K562 (cell line): ENCODE measurements at places on chromosomes 2 and 18. TPM values are rescaled to one million over a fixed set of nuclear protein-coding genes. Genes with fewer than 3 reads are reported as not detected.

GRCh38 chr18:56641714-56642337 is 3.4 kb upstream of the TXNL1 start:
- no peak for DNase-seq

GRCh38 chr18:31230495-31230894 is 67.8 kb upstream of the DSC1 start:
- DNase-seq: no peak

DNA sequence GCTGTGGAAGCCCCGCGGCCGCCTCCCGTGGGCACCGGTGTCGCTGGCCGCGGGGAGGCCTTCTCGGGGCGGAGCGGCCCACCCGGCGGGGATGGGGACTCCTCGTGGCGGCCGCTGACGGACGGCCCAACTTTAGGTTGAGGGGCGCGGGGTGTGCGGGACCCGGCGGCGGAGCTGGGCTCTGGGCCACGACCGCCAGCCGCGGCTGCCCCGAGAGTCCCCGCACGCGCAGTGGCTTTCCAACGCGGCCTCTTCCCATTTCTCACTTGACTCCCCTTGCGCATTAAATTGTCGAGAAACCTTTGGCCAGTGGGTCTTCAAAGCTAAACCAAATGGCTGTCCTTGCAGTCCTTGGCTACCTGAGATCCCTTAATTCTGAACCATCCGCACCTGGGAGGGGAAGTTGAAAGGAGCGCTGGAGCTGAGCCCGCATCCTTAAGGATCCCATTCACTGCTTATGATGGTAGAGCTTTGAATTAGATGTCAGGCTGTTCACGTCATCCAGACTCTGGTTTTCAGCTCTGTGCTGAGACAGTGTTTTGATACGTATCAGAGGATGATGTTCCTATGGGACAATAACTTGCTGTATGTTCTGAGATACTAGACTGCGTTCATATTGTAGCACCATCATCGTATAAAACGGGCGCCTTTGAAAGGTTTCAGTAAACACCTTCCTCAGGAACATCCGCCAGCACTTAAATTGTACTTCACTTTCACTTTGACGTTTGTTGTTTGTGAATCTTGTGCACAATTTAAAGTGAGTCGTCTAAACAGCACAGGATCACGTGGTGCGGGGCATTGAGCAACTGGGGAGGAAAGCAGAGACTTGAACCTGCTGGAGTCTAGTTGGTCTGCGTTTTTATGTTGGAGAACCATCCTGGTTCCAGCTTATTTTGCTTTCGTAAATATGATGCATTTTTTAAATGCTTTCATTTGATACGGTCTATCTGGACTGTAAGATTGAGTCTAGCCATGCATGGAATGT is 874 bp downstream of the CLIP4 start:
- DNase-seq: no peak

- peak; percentile 49 for DNase-seq
Measured at GRCh38 chr18:79438898-79439627, 43.3 kb downstream of the NFATC1 start.

DNA sequence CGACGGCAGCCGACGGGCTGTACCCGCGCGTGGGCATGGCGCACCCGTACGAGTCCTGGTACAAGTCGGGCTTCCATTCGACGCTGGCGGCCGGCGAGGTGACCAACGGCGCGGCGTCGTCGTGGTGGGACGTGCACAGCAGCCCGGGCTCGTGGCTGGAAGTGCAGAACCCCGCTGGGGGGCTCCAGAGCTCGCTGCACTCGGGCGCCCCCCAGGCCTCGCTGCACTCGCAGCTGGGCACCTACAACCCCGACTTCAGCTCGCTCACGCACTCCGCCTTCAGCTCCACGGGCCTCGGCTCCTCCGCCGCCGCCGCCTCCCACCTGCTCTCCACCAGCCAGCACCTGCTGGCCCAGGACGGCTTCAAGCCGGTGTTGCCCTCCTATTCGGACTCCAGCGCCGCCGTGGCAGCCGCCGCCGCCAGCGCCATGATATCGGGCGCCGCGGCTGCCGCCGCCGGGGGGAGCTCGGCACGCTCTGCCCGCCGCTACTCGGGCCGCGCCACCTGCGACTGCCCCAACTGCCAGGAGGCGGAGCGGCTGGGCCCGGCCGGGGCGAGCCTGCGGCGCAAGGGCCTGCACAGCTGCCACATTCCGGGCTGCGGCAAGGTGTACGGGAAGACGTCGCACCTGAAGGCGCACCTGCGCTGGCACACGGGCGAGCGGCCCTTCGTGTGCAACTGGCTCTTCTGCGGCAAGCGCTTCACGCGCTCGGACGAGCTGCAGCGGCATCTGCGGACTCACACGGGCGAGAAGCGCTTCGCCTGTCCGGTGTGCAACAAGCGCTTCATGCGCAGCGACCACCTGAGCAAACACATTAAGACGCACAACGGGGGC is 2.0 kb downstream of the SP9 start:
- peak; percentile 69 for DNase-seq

- no peak for DNase-seq
Measured at GRCh38 chr2:176075481-176075880, 8.3 kb downstream of the EVX2 start.

GRCh38 chr2:173028671-173029070 is 47.0 kb upstream of the MAP3K20 start:
- DNase-seq: no peak

DNA sequence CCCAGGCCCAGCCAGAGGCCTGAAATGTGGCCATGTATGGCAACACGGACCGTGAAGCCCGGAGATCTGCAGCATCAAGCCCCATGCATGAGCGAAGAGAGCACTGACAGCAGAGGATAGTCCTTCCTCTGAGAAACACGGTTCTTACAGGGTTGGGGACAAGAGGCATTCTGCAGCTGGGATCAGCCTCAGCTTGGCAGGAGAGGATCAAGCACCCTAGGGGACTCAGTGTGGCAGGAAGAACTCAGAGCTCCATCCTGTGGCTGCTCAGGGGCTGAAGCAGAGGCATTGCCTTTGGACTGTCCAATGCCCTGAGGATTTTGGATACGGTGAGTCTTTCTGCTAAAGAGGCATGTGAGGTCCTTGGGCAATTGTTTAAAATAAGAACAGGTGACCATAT is 368.7 kb downstream of the ZNF516 start:
- DNase-seq: no peak

DNA sequence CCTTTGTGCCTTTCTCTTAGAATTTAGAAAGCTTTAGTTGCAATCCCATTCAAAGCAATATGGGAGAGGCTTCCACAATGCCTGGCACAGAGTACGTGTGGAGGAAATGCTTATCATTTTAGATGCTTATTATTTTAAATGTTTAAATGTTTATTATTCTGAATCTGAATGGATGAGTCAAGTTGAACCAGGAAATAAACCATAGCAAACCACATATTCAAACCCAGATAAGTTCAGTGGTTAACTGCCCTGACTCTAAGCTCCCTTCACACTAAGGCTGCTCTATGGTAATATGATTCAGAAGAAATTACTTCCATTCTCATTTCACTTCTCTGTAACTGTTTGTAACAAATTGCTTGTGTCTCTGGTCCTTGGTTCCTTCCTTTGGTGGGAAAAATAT is 5.2 kb upstream of the PPP4R1 start:
- DNase-seq: no peak

- no peak for DNase-seq
Measured at GRCh38 chr2:100294162-100294497, 28.2 kb downstream of the LONRF2 start.

DNA sequence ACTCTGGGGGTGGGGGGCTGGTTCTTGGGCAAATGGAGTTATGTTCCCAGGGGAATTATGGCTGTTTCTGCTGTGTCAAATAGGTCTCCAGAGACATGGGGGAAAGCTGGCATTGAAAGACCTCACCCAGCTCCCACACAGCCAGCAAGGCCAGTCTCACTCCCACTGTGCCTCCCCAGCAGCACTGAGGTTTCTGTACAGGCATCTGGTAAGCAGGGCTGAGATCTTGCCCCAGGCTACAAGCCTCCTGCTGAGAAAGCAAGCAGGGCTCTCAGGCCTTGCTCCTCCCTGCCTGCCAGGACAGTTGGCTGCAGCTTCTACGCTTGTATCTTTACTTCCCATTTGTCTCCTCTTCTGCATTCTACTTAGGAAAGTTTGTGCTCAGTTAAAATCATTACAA is 50.5 kb upstream of the FHOD3 start:
- DNase-seq: no peak

DNA sequence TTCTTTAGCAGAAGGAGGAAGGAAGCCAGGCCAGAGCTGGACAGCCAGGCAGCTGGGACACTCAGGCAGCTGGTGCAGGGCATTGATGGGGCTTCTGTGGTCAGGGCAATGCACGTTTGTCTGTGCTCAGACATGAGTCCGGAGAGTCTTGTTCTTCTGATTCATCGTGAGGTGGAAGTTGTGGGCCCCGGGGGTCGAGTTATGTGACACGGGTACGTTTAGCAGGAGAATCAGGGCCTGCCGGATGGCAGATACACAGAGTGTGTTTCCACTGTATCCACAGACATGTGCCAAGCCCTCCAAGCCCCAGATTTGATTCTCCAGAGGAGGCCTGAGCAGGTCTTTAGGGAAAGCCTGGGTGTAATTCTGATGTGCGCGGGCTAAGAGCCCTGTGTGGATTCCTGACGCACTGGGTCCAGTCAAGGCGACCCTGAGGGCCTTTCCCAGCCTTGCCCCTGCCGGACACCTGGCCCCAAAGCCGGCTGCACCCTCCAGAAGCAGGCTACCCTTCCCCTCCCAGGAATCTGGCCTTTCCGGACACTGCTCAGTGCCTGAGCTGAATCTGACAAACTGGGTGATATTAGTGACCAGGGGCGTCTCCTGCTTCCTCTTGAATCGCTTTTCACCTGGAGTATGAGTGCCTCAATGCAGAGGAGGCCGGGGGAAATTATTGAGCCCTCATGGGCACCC is 10.1 kb downstream of the ARHGEF4 start:
- DNase-seq: no peak

DNA sequence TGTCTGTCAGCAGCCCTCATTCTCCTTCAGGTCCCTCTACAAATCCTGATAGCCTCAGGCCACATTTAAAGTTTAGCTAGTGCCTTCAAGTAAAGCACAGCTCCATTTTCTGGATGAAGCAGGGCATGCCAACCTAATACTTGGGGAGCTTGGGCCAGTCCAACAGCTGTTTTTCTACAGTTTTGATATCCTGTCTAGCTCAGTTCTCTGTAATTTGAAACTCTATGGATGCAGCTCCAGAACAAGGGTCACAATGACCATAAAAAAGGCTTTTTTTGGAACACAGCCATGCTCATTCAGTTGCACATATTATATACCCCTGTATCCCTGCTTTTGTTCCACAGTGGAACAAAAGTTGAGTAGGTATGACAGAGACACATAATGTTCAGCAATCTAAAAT is 373.5 kb downstream of the SUCLG1 start:
- no peak for DNase-seq

DNA sequence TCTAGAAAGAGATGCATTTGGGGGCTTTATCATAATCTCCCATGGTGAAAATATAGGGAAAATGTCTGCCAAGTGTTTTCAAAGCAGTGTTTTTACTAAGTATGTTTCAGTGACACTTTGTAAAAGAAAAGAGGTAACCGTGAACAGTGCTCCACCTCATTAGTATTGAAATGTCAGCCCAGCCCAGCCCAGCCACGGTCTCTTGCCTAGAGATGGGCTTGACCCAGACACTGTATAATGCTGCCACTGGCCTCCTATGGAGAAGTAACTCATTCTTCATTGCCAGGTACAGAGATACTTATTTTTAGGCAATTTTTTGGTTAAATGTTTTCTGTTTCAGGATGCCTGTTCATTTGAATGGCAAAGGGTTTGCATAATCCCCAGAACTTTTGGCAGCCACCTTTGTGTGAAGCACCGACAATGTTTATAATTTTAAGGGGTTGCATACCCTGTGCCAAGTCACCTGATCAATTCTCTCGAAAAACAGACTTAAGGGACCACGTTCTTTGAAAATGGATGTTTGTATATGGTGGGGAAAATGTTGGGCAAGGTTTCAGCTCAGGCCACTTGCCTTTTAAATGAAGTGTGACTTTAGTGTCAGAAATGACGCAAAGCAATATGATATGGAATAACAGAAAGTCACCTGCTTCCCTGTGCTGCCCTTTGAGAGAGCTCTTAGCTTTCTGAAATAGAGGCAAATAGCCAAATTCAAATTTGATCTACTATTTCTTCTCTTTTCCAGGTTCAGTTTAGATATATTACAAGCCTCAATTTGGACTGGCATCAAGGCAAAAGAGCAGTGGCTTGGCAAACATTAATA is 314.5 kb upstream of the RGPD4 start:
- DNase-seq: no peak

DNA sequence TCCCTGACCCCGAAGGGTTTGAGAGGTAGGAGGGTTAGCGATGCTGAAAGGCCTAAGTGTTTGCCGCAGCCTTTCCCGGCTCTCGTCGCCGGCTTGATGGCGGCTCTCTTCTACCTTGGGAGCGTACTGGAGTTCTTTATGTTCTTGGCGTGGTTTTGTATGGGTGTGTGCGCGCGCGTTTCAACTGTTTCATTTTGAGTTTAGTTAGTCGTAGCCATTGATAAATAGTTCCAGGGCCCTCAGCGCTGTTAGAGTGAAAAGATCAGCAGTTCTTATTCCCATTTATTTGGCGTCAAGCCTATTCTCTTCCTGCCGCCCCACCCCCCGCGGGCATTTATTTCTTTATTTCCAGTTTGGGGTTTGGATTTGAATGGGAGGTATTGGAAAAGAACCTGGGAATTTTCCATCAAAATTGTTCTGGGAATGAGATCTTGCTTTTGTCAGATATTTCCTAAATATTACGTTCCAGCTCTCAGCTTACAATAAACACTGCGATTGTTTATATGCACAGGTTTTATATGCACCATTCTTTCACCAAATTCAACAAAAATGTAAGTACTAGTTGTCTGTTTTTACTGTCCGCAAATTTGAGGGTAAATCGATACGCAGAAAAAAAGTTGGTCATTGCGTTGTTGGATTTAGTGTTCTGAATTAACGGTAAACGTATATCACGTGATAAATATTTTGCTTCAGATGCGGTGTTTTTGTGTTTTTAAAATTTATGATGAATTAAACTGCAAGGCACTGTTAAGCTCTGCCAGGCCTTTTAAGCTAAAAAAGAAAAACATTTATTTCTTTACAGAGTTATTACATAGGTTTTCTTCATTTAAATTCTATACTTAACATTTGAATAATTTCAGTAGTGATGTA is 954 bp downstream of the CCNT2 start:
- no peak for DNase-seq

- no peak for DNase-seq
Measured at GRCh38 chr2:132979339-132980093, 309.5 kb upstream of the LYPD1 start.

Gene UPP2
- total RNA-seq: not detected in 2 replicates

Gene FECH
- total RNA-seq: 64.0 and 67.1 TPM in 2 replicates

Gene ZNF396
- 1.2 and 2.0 TPM in 2 replicates for total RNA-seq

Gene RETREG2
- 32.1 TPM in 2 replicates for total RNA-seq

Gene TMEM37
- total RNA-seq: 0.44 and 0.49 TPM in 2 replicates

Gene SLC40A1
- total RNA-seq: 44.1 and 47.8 TPM in 2 replicates

Gene GAREM1
- 0.33 and 0.51 TPM in 2 replicates for total RNA-seq

Gene CNGA3
- total RNA-seq: not detected in 2 replicates

Gene DUSP2
- total RNA-seq: 0.18 and 0.42 TPM in 2 replicates
